ENCODE measurements at places on chromosomes 16 and 17.

DNA sequence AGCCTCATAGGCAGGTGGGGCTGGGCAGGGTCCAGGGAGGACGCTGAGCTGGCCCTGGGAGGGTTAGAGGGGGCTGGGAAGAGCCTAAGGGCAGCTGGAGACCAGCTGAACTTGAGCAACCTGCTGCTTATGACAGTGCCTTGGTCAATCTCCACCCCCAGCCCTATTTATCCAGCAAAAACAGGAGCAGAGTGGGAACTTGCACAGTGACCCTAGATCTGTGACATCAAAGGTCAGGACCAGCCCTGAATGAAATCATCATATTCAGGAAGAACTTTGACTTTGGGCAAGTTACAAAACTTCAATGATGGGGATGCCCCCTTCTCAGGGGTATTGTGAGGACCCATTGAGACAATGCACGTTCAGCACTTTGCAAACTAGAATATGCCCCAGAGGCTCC is 9.4 kb downstream of the CD300LF start:
- no peak for DNase-seq

- DNase-seq = no peak
Measured at GRCh38 chr16:75073545-75074303, 42.9 kb downstream of the LDHD start.

- DNase-seq = no peak
Measured at GRCh38 chr17:63356337-63356757, 89.8 kb downstream of the CYB561 start.

DNA sequence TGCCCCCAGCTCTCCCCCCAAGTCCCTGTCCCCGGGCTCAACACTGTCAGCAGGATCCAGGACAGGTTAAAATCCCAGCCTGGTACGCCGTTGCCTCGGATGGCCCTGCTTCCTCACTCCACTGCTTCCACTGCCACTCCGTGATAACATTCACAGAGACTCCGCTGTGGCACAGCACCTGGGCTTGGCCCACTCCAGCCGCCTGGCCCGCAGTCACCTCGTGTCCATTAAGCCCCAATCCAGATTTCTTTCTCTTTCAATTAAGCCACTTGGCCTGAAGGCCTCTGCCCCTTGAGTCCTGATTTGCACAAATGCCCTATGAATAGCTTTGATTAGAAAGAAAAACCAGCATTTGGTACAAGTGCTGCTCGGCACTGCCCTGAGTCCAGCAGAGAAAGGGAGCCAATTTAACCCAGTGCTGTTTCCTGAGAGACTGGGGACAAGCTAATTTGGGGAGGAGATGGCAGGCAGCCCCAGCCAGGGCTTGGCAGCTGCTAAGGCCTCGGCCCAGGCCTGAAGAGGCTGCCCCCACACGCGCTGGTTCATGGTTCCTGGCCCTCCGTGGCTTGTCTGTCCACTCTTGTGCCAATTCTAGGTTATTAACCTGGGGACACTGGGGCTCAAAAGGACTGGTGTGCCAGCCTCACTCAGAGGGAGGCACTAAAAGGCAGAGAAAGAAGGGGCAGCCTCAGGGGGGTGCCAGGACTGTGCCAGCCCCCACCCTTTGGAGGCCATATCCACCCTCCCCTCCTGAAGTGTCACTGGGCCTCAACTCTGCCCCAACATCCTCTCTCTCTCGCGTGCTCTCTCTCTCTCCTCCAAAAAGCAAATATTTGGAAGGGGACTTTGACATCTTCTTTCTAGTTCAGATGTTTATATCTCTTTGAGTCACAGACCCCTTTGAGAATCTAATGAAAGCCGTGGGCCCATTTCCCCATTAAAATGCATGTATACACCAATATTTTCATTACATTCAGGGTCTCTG is 29.8 kb upstream of the SPPL2C start:
- no peak for DNase-seq

GRCh38 chr17:79276821-79277220 is 202.2 kb downstream of the ENGASE start:
- DNase-seq = no peak

DNA sequence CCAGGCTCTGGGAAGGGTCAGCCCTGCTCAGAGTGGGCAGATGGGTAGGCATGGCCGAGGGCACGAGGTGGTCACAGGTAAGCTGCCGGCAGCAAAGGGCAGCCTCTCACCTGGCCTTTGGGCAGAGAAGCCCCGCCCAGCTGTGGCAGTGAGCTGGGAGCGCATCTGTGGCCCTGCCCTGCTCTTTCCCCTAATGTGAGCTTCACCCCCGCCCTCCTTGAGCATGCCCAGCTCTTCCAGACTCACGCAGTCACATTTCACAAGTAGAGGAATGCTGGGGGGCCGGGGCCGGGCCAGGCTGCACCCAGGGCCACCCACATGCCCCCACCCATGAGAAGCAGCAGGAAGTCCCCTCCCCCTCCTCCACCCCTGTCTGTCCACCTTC is 40.7 kb upstream of the SLC38A10 start:
- no peak for DNase-seq

DNA sequence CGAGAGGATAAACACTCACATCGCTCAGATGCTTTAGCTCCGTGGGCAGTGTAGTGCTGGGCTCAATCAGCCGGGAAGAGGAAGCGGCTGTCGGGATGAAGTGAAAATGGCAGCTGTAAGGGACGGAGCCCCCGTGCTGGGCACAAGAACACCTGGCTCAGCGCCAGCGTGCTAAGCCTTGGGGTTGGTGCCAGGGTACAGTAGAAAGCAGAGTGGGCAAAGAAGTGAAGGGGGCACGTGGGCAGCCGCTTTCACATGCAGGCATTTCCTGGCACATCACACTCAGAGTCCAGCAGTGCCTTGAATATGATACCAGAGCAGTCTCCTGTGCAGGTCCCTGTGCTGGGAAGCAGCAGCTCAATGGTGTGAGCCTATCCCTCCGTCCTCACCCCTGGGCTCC is 51.1 kb upstream of the FOXF1 start:
- no peak for DNase-seq

DNA sequence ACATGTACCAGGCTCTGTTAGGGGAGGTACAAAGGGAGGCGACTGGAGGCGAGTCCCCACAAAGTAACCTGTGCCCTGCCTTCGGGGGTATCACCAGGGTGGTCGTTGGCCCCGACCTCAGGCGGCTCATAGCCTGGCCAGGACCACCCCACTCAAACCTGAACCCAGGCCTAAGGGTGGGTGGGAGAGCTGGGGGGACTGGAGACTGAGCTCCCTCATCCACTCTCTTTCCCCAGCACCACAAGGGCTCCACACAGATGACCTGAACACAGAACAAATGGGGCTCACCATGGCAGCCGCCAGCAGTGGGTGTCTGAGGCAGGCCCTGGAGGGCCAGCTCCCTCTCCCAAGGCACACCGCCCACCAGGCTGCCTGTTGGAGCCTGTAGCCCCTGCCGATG is 120.6 kb upstream of the TNRC6C start:
- no peak for DNase-seq

DNA sequence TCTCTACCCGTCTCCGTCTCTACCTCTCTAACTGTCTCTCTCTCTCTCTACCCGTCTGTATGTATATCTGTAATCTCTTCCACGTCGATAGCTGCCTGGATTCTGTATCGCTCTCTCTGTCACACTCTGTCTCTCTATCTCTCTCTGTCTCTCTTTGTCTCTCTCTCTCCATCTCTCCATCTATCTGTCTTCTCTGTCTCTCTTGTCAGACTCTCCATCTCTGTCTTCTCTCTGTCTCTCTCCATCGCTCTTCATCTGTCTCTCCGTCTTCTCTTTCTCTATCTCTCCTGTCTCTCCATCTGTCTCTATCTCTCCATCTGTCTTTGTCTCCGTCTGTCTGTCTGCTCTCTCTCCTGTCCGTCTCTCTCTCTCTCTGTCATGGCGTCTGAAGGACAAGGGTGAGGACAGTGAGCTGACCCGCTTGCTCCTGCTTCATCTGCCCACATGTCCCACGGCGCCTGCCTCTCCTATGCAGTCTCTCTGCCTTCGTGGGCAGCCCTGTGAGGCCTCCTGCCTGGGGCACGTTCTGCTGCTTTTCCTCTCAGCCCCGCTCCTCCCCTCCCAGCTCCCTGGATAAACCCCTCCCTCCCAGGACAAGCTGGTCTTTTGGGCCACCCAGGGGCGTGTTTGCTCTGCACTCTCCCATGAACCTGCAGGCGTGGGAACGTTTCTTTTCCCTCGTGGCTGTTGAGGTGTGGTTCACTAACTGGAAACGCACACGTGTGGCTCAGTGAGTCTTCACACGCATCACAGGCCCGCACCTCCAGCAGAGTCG is 18.9 kb downstream of the ACSF3 start:
- no peak for DNase-seq

GRCh38 chr16:27406511-27407128 is 4.6 kb downstream of the IL21R start:
- DNase-seq = no peak

DNA sequence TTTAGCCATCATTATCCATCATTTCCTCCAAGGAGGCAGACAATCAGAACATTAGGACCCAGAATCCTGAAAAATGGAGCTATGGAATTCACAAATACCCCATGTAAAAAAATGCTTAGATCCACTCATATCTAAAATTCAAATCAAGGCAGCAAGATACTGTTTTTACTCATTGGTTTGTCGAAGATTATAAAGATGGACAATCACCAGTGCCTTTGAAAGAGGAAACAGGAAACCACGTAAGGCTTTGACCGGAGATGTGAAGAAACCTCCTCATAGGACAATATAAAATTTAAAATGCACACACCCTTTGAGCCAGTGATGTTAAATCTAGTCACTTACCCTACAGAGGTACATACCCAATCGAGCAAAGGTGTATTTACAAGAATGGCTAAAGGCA is 130.0 kb downstream of the XYLT1 start:
- DNase-seq = no peak

DNA sequence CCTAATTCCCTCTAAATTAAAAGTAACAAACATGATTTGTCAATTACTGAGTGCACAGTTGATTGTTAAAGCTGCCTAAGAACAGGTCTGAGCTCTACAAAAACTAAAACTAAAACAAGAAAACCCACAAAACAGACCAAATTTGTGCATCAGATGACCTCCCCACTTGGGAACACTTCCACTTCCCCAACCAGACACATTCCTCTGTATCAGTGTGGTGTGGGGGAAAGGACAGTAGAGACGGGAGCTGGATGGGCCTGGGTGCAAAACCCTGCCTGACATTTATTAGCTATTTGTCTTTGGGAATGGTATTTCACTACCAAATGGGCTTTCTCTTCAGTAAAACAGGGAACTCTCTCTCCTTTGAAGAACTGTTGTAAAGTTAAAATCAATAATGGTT is 29.8 kb downstream of the STAT3 start:
- DNase-seq = no peak

- peak; percentile 5 for DNase-seq
Measured at GRCh38 chr16:87931504-87931903, 4.8 kb downstream of the CA5A start.

GRCh38 chr17:33924104-33924503 is 331.0 kb upstream of the CCL2 start:
- no peak for DNase-seq

DNA sequence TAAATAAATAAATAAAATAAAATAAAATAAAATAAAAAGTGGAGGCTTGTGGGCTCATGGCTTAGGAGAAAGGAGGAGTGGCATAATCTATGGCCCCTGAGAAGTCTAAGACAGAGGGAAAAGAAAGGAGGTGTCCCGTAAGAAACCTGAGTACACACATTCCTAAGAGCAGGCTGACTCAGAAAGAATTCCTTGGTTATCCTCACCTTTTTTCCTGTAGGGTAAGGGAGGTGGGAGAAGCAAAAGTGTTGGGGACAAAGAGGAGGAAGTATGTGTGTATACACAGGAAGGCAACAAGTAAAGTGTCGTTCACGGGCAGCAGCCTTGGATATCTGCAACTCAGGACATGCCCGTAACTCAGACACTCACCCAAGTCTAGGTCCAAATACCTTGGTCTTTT is 29.3 kb downstream of the MARF1 start:
- no peak for DNase-seq

- DNase-seq = no peak
Measured at GRCh38 chr17:39538866-39539265, 68.9 kb downstream of the NEUROD2 start.

DNA sequence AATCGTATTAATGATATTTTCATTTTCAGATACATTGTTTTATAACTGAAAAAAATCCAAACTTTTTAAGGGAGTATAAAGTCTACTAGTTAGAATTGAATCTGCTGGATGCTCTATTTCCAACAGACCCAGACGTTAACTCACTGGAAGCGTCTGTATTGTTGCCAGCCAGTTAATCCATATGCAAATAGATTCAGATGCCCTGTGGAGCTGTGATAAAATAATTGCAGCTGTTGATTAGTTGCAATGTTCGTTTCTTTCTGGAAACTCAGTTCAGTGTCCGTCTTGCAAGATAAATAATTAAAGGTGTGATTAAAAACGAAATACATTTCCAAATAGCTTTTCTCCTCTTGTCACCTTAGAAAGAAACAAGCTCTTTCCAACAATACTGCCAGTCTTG is 5.1 kb upstream of the GNA13 start:
- DNase-seq = no peak

GRCh38 chr16:72355561-72355960 is 183.6 kb upstream of the PMFBP1 start:
- DNase-seq = no peak

GRCh38 chr17:36888236-36888951 is 48.9 kb upstream of the LHX1 start:
- no peak for DNase-seq

GRCh38 chr16:25855818-25856217 is 164.1 kb downstream of the HS3ST4 start:
- no peak for DNase-seq

GRCh38 chr16:48497932-48498768 is 111.8 kb downstream of the N4BP1 start:
- no peak for DNase-seq

Data from activated naive CD4-positive, alpha-beta T cell (primary cell).